Stimulated activated CD8-positive, alpha-beta memory T cell treated with anti-CD3 and anti-CD28 coated beads, Interleukin-7, amount 100 ng/mL, for 24 hours (primary cell): ENCODE measurements at places on chromosomes 12 and 14.

DNA sequence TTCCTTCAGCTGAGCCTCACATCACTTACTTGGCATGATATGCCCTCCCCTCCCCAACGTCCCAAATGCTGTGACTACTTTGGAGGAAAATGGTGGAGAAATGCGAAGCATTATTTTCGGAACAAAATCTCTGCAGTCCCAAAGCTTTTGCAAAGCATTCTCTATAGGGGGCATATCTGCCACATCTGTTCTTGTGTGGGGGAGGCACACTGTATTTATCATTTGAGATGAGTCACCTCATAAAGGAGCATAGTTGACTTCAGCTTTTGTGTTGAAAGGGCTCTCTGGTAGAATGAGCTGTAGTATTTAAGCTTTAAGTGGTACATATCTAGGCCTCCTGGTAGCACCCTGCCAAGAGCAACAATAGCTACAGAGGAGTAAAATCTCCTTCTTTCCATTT lies 447.5 kb downstream of the ADAMTS20 start:
- no peak for DNase-seq

DNA sequence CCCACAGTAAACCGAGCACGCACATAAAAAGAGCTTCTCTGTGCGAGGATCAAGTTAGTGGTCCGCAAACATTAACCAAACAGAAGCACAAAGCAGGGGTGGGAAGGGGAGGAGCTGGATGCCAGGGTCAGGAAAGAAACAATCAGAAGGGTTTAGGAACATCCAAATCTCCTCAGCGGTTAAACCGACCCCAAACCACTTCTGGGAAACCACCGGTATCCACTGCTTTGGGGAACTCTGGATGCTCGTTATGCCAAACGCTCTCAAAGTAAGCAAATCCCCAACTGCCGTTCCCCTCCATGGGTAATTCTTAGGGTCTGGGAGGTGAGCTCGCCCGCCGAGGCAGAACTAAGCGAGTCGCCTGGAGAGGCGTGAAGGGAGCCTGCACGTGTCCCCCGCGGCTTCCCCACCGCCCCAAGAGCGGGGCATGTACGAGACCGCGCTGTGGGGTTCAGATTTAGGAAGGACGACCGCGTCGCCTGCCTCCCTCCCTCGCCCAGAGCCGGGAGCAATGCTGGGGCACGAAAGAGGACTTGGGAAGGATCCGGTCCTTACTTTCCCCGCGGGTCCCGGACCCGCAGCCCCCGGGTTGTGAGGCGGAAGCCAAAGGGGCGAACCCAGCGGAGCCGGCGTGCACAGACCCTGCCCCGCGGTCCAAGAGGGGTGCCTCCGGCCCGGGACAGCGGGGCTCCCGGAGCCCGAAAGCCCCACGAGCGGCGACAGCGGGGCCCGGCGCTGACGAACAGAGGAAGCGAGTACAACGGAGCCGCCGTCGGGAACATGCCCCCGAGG lies 711 bp downstream of the SBNO1 start:
- DNase-seq = peak; percentile 1

- peak; percentile 16 for DNase-seq
Observed at GRCh38 chr14:71320734-71321573, 413.7 kb downstream of the PCNX1 start.

DNA sequence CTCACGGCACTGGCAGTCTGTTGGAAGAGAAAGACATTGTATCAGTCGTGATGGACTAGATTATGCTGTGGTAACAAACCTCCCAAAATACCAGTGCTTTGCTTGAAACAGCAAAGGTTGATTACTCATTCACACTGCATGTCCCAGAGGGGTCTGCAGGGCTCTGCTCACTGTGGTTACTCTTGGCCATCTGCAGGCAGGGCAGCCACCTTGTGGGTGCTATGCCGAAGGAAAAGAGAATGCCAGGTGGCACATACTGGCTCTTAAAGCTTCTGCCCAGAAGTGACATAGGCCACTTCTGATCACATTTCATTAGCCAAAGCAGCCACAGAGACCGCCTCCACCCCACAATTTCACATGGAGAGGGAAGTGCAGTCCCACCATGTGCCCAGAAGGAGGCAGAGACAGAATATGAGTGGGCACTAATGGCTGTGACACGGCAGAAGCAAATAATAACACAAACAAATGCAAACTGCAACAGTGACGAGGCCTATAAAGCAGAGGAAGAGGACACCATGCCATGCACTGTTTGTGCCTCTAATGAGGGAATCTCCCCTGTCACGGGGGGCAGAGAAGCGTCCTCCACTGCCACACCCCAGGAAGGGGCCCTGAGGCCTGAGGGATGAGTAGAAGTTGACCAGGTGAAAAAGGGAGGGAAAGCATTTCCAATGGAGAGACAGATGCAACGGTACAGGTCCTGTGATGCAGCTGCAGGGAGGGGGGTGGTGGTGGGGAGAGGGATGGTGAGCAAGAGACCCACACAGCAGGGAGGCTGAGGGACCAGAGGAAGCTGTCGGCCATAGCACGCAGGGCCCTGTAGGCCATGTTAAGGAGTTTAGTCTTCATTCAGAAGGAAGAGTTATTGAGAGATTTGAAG lies 51.7 kb upstream of the KICS2 start:
- no peak for DNase-seq

DNA sequence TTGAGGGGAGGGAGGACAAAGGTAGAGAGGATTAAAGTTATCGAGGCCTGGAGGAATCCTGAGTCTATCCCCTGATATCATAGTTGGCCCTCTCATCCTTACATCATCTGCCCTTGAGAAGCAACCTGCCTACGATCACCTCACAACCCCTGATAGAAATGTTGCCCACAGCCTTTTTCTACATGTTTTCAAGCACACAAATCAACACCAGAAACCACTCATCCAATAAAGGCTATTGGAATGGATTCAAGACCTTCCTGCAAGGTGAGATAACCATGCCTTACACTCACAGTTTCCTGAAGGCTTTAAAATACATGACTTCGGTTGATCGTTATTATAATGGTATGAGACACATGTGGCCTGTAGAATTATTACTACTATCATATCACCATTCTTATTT lies 175.7 kb upstream of the EGLN3 start:
- no peak for DNase-seq

DNA sequence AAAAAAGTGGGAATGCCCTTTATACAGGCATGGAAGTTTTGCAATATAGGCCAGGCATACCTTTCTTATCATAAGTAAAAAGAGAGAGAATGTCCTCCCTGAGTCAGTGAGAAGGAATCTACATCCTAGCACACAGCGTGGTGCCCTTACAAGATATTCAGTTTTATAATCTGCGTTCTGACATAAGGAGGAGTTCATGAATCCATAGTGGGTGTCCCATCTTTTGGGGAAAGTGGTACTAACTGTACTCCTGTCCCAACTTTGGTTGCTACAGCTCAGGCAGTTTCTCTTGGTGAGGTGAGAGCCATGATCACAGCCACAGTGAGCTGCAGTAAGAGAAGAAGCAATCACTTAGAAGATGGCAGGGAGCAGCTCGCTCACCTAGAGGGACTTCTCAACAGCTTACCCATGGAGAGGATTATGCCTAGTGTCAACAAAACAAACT lies 332.9 kb downstream of the BCAT1 start:
- no peak for DNase-seq

- DNase-seq = no peak
Observed at GRCh38 chr12:45406988-45407850, 191.3 kb downstream of the ANO6 start.

DNA sequence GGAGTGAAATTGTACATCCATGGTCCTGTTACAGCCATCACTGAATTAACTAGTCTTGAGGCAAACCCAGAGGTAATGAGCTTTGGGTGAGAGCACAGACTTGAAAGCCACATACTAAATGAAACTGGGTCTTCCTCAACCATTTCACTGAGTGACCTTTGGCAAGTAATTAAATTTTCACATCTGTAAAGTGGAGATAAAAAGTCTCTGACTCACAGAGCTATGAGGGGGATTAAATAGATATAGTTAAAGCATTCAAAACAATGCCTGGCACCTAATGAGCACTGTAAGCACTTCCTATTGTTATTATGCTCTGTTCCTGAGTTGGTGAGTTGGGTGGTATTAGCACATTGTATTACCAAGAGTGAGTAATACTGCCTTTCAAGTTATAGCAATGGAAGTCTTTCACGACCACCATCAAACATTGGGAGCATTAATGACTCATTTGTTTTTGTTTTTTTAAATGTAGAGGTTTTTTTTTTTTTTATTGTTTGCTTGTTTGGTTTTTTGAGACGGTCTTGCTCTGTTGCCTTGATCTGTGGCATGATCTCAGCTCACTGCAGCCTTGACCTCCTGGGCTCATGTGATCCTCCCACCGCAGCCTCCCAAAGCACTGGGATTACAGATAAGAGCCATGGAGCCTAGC lies 12.5 kb upstream of the STRN3 start:
- DNase-seq = no peak

DNA sequence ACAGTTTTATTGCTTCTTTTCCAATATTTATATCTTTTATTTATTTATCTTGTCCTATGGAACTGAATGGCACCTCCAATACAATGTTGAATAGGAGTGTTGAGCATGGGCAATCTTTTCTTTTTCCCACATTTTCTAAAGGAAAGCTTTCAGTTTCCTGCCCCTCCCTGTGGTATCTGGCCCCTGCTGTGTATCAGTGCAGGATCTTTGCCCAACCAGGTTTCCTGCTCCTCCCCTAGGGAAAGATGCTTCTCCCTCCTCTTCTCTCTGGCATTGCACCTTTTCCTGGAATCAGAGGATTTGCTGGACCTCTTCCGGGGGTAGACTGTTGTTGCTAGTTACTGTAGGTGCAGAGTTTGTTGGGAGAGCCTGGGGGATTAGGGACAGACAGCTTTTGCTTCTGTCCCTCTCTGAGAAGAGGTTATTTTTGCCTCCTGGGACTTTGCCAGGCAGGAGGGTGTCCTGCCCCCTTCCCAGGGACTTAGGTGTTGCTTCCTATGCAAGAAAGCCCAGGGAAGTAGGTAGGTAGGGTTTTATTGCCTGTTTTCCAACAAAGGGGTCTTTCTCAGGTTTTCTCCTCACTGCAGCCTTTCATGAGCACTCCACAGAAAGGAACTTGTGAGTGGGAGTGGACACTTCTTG lies 67.6 kb downstream of the POLR3B start:
- no peak for DNase-seq

DNA sequence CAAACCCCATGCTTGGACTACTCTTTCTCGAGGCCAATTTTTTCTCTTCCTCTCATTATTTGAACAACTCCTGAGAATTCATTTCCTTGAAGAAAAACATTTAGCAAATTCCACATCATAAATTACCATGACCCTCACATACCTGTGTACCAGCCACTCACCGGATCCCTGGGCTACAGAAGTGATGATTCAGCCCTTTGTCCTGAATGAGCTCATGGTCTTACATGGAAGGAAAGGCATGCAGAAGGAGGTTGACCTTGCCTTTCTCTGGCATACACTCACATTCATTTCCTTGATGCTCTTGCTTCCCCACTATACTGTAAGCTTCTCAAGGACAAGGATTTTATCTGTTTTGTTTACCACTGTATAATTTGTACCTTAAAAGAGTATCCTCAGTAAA lies 191.5 kb downstream of the SLC5A8 start:
- DNase-seq = no peak
